Posterior vena cava (tissue), 2 donors: ENCODE measurements at places on chromosomes 7 and 10. TPM values are rescaled to one million over a fixed set of nuclear protein-coding genes. Genes with fewer than 3 reads are reported as not detected.

EBLN1 gene
- total RNA-seq = not detected

ZNF679 gene
- total RNA-seq = not detected

MEOX2 gene
- 31.7 TPM for total RNA-seq

GRCh38 chr7:38185395-38186307 lies 7.6 kb downstream of the STARD3NL start:
- no peak for DNase-seq

GRCh38 chr10:80530251-80530650 lies 7.5 kb upstream of the SH2D4B start:
- DNase-seq = no peak

DNA sequence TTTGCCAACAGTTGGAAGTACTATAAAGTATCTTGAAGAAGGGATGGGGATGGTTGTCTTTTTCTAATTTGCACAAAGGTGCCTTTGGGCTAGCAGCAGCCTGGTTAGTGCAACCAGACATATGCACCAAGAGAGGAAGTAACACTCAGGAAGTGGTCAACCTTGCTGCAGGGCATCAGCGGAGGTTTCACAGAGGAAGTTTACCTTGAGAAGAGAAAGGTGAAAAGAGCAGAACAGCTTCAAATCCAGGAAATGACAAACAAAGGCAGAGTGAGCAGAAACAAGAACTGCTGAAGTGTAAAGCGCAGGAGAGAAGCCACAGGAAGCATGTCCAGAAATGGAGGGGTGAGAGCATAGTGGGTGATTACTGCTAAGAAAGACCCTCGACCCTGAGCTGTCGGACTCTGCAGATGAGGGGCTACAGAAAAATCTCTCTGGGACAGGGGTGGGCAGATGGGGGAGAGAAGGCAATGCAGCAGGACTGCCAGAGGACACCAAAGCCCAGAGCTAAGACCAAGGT lies 66.9 kb downstream of the STK17A start:
- no peak for DNase-seq

GRCh38 chr10:103021150-103021899 lies 103.2 kb downstream of the CNNM2 start:
- DNase-seq = no peak
